WERI-Rb-1 (cell line): ENCODE measurements at places on chromosomes 3 and 15.

GRCh38 chr3:177361081-177361938, 164.0 kb upstream of the TBL1XR1 start:
- no peak for DNase-seq

DNA sequence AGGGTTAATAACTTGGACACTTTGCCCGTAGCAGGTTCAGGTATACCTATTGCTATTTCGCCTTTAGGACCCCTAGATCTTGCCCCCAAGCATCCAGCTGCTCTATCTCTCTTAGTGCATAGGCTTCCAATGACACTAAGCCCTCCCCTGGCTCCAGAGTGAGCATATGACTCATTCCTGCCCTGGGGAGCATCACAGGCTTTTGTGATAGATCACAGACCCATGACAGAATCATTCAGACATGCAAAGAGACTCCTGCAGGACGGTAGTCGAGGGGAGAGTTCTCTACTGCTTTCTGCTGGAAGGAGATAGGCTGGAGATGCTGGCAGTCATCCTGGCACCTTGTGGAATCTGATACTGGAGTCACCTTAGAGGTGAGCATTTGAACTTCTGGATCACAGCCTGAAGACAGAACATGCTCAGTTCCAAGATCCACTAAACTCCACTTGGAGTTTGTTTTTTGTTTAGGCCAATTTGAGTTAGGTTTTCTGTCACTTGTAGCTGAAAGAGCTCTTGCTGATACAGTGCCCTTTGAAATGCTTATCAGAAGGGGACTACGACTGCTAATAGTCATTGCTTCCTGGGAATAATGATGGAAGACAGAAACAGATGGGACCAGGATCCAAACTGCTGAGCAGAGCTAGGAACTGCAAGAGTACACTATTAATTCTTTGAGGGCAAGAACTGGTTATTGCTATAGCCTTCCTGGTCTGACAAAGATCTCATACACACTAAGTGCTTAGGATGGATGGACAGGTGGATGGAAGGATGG, 11.0 kb downstream of the LYSMD2 start:
- DNase-seq: no peak

GRCh38 chr3:119715105-119715504, 12.3 kb downstream of the CFAP91 start:
- no peak for DNase-seq

DNA sequence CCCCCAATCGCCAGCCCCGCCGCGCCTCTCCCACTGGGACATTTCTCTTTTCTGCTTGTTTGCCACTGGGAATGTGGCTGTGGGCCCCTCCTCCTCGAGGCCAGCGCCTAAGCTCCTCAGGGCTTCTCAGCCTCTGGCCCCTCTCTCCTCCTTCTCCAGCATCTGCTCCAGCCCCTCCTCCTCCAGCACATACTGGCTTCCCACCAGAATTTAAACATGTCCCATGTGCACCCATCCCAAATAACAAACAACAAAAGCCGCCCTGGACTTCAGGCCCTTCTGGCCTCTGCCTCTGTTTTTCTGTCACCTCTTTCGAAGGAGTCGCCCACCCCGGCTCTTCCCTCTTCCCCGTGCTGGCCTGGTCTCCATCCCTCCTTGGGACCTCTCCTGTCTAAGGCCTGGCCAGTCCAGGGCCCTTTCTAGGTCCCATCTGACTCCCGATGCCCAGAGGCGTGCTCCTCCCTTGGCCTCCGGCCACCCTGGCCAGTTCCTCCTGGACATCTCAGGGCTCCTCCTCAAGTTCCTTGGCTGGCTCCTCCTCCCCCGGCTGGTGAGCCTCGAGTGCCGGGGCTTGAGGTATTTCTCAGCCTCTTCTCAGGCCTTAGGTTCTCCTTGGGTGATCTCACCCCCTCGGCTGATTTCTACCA, 94.6 kb upstream of the SLC6A6 start:
- no peak for DNase-seq

- no peak for DNase-seq
These were observed 45.8 kb upstream of the PCSK6 start for GRCh38 chr15:101535170-101535902.

- DNase-seq: no peak
These were observed 738.7 kb downstream of the FHIT start for GRCh38 chr3:60512506-60512905.

DNA sequence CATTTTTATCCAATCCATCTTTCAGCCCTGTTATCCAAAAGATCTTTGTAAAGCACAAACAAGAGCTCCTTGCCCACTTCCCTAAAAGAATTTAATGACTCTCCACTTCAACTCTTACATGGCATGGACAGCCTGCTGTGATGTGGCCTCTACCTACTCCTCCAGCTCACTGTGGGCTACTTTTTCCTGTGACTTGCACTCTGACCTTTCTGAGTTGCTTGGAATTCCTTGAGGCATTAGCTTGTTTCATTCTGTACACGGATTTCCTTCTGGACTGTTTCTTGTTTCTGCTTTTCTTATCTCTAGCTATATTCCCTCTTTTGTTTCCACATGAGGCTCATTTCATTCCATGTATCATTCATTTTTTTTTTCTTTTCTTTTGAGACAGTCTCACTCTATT, 15.2 kb downstream of the QTRT2 start:
- DNase-seq: no peak

- no peak for DNase-seq
These were observed 64.4 kb downstream of the ABI3BP start for GRCh38 chr3:100928638-100929428.

GRCh38 chr3:188950832-188951489, 220.8 kb upstream of the TPRG1 start:
- no peak for DNase-seq
